ENCODE measurements at places on chromosomes 16 and 17.

DNA sequence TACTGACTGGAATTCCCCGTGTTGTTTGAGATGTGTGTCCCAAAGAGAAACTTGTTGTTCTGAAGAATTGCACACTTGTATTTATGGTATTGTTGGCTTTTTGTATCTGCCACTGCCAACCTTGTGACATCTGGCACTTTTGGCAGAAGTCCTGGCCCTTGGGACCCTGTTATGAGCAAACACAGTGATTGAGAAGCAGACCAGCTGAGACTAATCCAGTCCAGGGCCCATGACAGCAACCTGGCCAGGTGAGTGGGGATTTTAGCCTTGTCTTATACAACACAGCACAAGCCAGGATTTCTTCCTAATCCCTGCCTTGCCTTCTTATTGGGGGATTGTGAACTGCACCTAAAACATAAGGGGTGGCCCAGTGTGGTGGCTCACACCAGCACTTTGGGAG is 80.0 kb downstream of the NTN1 start:
- no peak for DNase-seq

- DNase-seq = no peak
Observed at GRCh38 chr16:50437769-50438437, 69.1 kb upstream of the BRD7 start.

DNA sequence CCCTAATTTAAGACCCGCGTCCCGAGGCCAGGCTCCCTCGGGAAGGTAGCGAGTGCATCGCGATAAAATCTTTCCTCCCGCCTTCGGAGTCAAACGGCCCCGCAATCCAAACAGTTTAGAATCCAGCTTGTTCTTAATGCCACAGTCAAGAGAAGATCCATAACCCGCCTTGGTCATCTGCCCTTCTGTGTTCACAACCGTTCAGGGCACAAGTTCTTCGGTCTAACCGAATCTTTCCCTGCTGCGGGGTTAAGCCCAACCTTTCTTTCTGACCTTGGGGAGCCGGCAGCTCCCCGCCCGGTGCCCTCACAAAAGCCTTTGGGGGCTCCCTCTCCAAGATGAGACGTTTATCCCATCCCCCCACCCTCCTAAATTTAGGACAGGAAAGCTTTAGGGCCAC is 30.3 kb downstream of the CPSF4L start:
- DNase-seq = no peak

DNA sequence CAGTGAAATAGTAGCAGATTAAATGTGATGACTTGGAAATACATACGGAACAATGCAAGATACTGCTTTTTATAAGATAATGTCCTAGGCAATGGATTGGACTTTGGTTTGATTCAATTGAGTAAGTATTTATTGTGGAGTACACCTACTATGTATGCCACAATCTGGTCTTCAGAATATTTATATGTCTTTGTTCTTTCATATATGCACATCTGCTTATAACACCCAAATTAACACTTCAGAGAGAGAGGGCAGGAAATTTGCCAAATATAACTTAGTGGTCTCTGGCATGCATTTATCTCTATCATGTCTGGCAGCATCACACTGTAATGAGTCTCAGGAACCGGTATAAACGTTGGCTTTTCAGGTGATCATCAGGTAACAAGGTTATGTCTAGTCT is 16.9 kb downstream of the RPGRIP1L start:
- no peak for DNase-seq

DNA sequence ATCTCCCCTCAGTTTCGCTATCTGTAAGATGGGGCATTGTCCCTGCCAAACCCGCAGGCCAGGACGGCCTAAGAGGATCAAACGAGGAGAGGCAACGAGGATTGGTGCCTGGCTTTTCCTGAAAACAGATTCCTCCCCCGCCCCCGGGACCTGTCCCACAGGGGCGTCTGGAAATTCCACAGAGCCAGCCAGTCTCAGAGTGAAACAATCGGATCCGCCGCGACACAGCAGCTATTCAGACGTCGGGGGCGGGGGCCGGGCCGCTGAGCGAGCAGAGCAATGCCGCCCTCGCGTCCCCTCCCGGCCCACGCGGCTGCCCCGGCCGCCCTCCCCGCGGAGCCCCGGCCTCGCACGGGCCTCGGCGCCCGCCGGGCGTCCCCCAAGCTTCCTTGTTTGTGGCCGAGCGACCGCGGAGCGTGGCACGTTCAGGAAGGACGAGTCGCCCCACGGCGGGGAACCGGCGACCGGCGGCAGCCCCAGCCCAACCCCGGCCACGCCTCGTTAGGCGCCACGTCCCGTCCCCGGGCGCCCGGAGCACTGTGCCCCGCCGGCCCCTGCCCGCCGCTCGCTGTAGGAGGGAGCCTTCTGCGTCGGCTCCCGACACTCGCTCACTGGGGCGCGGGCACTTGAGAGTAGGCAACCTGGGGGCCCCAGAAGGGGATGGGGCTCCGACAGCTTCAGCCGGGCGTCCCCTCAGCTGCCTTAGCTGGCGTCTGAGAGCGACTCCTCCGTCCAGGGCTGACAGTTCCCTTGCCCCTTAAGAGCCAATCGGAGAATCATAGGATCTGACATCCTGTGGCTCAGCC is 29.6 kb upstream of the PHOSPHO1 start:
- peak; percentile 26 for DNase-seq

- DNase-seq = no peak
Observed at GRCh38 chr16:52912565-52913173, 140.0 kb downstream of the CHD9NB start.

DNA sequence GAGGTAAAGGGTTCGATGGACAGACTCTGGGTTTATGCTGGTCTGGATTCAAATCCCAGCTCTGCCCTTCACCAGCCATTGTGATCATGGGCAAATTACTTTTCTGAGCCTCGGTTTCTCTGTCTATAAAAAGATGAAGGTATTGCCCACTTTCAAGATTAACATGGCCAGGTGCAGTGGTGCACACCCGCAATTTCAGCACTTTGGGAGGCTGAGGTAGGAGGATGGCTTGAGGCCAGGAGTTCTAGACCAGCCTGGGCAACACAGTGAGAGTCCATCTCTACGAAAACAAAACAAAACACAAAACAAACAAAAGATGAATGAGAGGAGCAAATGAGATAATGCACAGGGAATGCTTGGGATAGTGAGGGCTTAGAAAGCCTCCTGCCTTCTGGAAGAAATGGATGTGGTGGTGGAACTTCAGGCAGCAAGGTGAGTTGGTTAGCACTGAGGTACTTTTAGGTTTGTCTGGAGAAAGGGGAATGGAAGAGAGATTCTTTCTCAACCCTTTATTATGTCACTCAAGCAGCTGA is 8.5 kb downstream of the ADGRG3 start:
- no peak for DNase-seq

DNA sequence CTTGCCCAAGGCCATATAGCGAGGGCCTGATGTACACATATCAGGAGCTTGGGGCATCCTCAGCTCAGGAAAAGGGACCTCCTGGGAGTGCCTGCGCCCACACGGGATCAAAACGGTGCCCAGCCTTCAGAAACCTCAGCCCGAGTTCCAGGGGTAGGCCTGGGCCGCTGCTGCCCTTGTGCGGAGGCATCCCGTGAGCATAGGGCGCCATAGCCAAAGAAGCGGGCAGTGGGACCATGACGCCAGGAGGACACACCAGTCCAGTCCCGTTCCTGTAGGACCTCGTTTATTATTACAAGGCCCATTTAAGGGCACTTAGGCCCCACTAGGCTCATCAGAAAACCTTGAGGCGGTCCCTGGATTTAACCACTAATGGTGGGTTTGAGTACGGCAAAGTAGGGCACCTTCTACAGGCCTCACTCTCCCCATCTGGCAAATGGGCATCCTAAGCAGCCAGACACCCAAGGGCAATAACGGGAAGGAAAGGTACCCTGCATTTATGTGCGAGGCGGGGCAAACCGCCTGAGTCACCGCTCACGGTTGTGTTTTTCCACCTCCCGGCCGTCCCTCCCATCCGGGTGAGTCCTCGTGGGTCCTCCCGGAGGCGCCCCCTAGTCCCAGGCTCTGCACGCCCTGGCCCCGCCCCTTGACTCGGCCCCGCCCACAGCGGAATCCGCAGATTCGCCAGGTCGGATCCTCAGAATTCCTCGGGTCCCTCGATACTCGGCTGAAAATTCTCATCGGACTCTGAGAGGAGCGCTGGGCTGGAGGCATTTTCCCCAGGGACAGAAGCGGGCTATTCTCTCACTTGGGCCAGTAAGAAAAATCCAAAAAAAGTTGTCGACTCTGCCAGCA is 726 bp upstream of the SETD1A start:
- DNase-seq = peak; percentile 84

GRCh38 chr16:70496513-70496912 is 26.8 kb downstream of the COG4 start:
- DNase-seq = no peak

- DNase-seq = no peak
Observed at GRCh38 chr16:19162085-19162484, 6.0 kb upstream of the SYT17 start.

DNA sequence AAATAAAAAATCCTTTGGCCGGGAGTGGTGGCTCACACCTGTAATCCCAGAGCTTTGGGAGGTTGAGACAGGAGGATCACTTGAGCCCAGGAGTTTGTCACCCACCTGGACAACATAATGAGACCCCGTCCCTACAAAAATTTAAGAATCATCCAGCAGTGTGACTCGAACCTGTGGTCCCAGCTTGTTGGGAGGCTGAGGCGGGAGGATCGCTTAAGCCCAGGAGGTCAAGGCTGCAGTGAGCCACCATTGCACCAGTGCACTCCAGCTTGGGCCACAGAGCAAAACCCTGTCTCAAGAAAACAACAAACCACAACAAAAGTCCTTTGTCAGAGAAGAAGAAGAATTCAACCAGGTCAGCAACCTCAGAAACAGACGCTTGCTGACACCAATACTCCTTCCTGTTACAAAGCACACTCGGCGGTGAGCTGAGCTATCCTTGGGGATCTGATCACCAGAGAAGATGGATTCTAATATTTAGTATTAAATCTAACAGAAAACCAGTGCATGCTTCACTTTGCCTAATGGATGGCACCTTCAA is 12.9 kb upstream of the PVALEF start:
- DNase-seq = no peak

DNA sequence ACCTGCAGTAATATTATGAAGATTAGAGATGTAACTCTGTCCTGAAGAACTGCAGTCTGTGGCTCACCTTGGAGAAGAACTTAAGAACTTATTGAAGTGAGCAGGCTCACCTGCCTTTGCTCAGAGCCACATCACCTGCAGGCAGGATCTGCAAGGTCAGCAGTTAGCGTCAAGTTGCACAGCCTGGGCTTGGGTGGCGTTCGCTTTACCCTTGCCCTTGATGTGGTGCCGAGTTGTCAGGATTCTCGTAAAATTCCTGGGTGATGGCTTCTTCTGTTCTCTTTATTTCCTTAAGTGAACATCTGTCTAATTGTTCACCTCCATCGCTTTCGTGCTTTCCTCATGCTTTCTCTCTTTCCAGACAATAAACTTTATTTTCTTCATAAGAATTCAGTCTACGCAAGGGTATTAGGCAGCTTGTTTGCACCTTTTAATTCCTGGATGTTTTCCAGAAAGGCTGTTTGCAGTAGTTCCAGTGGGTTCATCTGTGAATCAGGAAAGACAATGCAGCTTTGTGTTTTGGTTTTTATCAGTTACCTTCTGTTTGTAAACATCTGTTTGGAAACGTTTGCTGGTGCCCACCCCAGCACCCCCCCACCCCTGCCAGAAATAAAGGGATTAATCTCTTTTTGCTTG is 254.3 kb downstream of the WWOX start:
- DNase-seq = no peak

GRCh38 chr16:27906883-27907282 is 156.6 kb downstream of the GSG1L start:
- no peak for DNase-seq

DNA sequence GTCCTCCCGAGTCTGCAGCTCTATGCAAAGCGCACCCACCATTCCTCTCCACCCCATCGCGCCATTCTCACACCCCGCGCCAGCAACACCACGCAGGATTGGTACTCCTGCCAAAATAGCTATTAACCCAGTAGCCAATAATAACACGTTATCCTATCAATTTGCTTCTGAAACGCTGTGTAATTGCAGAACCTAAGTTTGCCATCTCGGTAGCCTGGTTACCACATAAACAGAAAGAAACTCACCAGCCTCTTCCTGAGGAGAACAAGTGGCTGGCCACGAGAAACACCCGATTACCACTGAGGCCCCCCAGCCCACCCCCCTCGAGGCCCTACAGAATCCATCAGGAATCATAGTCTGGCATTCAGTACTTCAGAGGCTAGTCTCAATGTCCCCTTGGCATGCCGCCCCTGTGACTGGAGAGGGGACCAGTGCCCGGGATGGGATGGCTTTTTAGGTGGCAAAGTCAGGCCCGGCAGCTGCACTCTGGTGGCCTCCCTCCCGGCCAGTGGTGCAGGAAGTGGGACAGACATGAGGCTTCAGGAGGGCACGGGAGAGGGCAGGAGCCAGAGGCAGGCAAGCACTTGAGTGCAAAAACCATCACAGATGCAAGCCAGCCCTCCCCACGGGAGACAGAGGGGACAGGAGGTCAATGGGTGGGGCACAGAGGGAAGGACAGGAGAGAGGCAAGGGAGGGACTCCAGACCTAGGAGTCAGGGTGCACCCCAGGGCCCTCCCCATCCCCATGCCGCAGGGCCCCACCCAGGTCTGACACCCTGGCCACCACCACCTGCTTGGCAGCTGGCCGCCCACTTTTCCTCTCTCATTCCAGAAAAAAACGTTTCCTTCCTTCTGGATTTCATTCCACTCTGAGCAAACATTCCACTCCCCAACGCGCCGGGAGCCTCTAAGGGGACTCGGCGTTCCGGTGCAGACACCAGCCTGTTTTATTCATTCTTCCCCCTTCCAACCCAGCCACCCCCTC is 192.5 kb downstream of the ZNF423 start:
- no peak for DNase-seq

- peak; percentile 52 for DNase-seq
Observed at GRCh38 chr16:3171181-3171854, 16.7 kb upstream of the OR1F1 start.

- DNase-seq = peak; percentile 7
Observed at GRCh38 chr17:3535253-3535995, 22.2 kb downstream of the TRPV3 start.

DNA sequence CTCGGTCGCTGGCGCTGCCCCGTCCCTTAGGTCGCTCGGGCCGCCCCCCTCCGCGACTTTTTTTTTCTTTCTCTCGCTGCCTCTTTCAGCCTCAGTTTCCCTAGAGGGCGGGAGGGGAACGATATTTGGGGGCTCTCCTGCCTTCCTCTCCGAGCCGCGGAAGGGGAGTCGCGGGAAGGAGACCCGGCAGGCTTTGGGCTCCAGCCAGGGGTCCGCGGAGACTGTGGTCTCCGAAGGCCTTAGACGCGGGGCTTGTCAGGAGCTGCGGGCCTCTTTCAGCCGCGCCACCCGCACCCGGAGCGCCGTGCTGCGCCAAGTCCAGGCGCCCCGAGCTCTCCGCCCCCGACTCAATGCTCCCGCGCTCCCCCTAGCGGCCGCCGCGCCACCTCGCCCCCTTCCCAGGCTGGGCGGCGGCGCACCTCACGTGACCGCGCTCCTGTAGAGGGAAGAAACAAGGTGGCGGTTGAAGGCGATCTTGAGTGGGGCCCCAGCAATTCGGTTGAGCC is at the start of gene LRRC37B:
Gene LRRC37B, plus strand, starts transcription at position 427 of the 506 bp plus-strand sequence. CDS start 14,010 bp downstream, outside the sequence.
- DNase-seq = peak; percentile 84

- no peak for DNase-seq
Observed at GRCh38 chr17:27376637-27377547, 79.4 kb upstream of the KSR1 start.

DNA sequence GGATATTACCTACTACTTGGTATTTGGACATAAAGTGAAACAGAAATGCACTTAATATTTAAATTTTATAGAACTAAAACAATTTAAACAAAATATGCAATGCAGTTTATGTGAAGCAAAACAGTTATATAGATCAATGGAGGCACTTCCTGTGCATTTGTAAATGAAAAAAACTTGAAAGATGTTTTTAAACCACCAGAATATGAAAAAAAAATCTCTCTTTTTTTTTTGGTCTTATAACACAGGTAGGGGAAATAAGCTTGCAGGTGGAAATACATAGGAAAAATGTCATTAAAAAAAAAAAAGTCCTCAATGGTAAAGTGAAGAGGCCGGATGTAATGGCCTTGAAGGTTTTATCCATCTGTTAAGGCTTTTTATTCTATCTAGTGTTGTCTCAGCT is 180.3 kb upstream of the AXIN2 start:
- no peak for DNase-seq
